ENCODE measurements at places on chromosomes 13 and 19.

- DNase-seq: no peak
Observed at GRCh38 chr19:31057476-31057875, 291.8 kb downstream of the TSHZ3 start.

GRCh38 chr19:15584095-15584494 lies 30.9 kb upstream of the CYP4F8 start:
- no peak for DNase-seq

DNA sequence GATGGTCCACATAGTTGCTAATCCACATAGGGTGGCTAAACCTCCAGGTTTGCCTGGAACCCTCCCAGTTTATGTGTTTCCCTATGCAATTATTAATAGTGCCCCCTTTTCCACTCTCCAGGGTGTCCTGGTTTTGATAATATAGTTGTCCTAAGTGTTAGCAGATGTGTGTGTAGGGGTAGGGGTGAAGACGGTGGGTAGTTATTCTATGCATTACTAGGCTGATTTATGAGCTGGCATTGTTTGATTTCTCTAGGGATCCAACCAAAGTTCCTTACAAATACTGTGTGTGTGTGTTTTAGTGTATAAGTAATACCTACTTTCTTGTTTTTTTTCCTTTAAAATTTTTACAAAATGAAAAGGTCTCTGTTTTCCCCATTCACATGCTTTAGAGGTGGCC lies 21.1 kb downstream of the GTF2F2 start:
- DNase-seq: no peak

- DNase-seq: no peak
Observed at GRCh38 chr13:40319699-40320579, 346.5 kb downstream of the FOXO1 start.

DNA sequence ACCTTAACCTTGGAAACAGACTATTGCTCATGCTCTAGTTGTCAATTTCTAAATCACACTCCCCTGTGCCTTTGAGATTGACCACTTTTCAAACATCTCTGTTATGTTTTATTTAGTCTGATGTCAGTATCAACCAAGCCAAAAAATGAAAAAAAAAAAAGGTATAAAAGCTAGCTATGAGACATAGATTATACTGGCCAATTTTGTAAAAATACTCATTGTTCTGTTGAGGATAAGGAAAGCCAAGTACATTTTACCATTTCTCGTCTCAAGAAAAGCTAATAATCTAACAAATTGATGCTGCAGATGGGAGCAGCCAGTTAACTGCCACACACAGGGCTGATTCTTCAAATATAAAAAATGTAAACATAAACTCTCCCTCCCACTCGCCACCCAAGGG lies 572.6 kb upstream of the KLF12 start:
- no peak for DNase-seq

DNA sequence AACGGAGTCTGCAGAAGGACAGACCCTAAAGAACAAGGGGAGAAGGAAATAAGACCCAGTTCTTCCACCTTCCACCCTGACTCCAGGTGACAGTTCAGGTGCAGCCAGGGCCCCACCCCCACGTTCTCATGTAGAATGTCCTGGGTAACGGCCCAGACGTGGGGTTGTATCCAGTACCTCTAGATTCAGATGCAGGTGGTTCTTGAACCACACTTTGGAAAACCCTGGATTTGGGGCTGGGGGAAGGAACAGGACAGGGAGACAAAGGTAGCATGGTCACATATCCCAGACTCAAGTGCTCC lies 2.2 kb downstream of the DMPK start:
- no peak for DNase-seq

DNA sequence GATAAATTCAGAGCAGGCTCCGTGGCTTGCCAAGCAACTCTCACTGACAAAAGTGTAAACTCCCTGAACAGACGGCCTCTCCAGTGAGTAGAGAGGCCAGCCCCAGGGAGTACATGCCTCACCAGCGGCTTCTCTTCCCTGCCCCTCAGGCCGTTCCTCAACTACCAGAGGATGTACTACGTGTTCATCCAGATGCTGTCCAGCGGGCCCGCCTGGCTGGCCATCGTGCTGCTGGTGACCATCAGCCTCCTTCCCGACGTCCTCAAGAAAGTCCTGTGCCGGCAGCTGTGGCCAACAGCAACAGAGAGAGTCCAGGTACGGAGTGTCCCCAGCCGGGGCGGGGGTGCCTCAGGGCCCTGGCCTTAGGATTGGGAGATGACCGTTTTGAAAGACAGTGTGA lies 93.4 kb upstream of the MCF2L start:
- DNase-seq: no peak

DNA sequence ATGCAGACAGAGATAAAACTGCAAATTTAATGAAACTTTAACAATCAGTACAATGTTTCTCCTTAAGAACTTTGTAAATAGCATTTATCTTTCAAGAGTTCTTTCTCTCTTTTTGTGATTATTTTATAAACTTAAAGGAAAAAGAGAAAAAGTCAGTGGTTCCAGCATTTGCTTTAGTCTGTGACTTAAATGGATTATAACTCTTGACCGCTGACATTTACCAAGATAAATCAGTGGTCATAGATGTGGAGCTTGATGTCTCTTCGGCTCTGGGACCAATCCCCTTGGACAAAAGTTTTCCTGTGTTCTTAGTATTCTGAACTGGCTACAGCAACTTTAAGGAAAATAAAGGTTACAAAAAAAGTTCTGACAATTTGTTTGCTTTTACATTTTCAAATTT lies 162.6 kb downstream of the TM9SF2 start:
- no peak for DNase-seq

- DNase-seq: no peak
Observed at GRCh38 chr13:55660851-55661250, 1479.9 kb upstream of the PRR20A start.

GRCh38 chr19:41324921-41325639 lies 15.1 kb downstream of the CCDC97 start:
- DNase-seq: no peak

DNA sequence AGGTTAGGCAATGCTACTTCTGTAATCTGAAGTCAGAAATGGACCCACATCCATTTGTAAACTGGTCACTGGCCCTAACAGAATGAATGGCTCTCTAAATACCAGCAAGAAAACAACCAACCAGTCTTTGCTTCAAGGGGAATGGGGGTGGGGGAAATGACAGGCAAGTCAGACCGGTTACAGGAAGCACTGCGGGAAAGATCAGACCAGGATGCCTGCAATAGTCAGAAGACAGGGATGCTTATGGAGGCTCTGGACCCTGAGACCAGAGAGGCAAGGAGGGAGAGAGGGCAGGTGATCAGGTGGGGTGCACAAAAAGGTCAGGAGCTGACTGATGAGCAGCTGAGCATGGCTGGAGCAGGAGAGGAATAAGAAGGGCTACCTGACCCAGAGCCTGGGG lies 13.1 kb downstream of the MED26 start:
- peak; percentile 18 for DNase-seq

DNA sequence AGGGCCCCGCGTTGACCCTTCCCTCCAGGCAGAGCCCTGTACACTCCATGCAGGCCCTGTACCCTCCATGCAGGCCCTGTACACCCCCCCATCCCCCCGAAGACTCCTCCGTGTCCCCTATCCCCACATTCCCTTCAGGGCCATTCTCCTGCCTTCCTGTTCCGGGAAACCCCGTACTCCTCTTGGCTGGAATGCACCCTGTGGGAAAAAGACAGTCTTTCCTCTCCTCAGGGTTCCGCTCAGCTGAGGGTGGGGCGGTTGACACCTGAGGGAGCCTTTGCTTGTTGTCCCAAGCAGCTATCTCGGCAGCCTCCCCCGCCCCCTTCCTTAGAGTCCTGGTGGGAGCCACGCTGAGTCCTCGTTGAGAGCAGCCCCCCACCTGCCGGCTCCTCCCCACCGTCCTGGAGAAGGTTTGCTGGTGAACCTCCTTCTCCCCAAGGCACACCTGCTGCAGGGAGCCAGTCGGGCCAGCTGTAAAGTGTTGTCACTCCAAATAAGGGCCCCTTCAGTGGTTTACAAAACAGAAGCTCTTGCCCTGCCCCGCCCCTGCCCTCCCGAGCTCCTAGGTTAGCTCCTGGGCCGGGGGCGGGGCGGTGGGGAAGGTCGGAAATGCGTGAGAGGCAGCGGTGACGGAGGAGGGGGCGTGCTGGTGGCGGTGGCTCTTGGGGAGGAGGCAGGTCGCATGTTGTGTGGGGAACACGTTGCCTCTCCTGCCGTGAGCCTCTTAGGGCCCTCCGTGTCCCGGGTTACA lies 1.5 kb downstream of the GNA11 start:
- DNase-seq: no peak

- DNase-seq: no peak
Observed at GRCh38 chr19:48502350-48503018, 9.2 kb downstream of the LMTK3 start.

- DNase-seq: no peak
Observed at GRCh38 chr19:32928806-32929205, 43.0 kb downstream of the CEP89 start.

- no peak for DNase-seq
Observed at GRCh38 chr19:12954612-12954962, 2.4 kb downstream of the GADD45GIP1 start.

DNA sequence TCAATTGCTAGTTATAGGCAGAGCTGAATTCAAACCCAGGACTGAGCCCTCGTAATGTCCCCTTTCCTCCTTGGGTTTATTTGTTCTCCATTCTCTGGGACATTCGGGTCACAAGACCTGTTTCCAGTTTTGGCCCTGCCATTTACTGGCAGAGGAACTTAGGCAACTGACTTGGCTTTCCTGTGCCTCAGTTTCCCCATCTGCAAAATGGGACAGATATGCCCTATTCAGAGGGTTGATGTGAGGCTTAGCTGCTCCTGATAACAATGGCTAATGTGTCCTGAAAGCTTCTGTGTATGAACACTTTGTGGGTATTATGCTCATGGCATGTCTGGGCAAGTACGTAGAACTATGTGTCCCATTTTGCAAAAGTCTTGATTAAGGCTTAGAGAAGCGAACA lies 996 bp downstream of the ZNF524 start:
- no peak for DNase-seq

DNA sequence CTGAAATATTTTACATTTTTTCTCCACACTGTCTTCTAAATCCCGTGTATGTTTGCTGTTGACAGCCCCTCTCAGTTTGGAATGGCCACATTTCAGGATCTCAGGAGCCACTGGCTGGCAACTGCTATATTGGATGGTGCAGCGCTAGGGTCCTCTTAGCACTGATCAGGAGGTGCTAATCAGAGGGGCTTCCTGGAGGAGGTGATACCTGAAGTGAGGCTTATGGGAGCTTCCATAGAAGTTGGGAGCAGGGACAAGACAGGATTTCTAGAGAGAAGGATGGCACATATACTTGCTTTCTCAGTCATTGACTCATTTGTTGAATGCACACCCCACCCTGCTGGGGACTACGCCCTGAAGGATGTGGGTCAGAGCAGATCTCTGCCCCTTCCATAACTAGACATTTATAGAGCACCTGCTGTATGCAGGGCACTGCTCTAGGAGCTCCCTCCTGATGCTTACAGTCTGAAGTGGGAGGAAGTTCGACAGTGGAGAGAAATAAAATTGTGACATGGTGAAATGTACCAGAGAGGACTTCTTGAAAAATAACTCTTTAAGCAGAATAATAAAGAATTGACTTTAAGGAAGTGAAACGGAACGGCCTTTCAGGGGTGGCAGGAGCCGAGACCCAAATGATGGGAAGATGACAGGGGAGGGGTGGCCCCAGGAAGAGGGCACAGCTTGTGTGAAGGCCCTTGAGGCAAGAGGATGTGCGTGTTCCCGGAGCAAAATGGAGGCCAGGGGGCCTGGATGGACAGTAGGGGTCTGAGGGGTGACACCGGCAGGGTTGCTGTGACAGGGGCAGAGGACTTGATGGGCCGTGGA lies 13.1 kb downstream of the AP2A1 start:
- DNase-seq: no peak

DNA sequence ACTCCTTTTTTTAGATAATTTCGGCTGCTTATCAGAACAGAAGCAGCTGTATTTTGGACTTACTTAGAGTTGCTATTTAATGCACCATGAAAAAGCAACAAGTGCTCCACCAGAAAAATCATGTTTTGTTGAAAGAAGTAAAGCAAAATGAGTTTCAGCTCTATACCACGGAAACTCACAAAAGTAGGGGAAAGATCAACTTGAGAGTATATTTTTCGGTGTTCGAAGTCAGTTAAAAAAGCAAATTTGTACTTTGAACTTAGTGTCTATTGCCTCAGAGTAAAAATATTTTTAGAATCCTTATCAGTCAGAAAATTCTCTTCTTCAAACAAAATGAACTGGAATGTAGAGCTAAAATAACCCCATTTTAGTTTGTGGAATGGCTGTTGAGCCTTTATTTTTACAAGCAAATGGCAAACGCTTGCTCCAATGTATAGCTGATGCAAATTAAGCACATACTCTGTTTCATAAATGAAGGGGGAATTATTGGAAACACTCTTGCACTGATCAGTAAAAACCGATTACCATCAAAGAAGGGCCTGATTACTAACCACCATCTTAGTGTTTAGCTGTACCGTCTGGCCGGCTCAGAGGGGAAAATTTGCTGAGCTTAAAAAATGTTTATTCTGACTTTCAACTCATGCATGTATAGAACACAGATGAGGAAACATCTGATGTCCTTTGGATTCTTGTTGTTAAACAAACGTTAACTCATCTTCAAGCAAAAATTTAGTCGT lies 540.7 kb downstream of the GPC6 start:
- DNase-seq: no peak

DNA sequence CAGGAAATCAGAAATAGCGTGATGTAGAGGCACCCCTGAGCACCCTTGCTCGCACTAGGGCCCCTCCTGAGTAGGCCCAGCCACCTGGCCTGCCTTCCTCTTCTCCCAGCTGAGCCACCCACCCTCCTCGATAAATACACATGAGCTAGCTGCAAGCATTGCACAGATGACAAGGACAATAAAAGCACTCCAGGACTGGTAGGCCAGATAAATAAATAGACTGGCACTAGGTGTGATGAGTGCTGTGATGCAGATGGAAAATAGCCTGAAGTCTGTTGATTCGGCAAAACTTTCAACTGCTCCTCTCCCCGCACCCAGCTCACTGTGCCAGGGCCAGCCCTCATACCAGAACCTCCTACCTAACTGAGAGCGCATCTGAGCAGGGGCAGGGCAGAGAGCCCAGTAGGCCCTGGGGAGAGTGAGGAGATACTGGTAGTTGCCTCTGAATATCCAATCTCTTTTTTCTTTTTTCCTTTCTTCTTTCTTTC lies 54.5 kb upstream of the GPI start:
- DNase-seq: no peak

GRCh38 chr13:73832128-73832588 lies 302.0 kb downstream of the KLF12 start:
- peak; percentile 48 for DNase-seq

DNA sequence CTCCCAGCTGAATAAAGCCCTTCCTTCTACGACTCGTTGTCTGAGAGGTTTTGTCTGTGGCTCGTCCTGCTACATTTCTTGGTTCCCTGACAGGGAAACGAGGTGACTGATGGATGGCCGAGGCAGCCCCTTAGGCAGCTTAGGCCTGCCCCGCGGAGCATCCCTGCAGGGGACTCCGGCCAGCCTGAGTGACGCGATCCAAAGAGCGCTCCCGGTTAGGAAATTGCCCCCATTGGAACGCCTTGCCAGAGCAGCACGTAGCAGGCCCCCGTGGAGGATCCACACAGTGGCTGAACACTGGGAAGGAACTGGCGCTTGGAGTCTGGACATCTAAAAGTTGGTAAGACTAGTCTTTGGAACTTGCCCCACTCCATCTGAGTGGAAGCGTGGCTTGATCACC lies 296.8 kb upstream of the SGCG start:
- no peak for DNase-seq
